Forelimb muscle (tissue), 1 donor: ENCODE measurements at places on chromosomes 13 and 19. TPM values are rescaled to one million over a fixed set of nuclear protein-coding genes. Genes with fewer than 3 reads are reported as not detected.

- DNase-seq: no peak
Measured at GRCh38 chr13:50417597-50417996, 402.4 kb downstream of the KCNRG start.

- no peak for DNase-seq
Measured at GRCh38 chr13:77470986-77471385, 64.5 kb upstream of the SCEL start.

DNA sequence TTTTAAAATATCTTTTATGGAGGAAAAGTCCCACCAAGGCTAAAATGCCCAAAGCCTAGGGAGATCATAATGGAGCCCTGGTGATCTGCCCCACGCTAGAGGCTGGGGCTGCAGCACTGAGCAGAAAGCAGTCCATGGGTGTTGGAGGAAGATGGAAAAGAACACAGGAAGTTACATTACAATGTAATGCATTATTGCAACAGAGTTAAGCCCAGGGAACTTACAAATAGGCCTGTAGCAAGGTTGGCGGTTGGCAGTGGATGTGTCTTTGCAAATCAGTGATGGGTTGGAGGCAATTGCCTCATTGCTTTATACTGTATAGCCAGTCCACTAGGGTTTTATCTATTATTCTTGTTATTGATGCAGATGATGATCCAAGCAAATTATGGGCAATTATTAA, 399.9 kb downstream of the NDFIP2 start:
- no peak for DNase-seq

DNA sequence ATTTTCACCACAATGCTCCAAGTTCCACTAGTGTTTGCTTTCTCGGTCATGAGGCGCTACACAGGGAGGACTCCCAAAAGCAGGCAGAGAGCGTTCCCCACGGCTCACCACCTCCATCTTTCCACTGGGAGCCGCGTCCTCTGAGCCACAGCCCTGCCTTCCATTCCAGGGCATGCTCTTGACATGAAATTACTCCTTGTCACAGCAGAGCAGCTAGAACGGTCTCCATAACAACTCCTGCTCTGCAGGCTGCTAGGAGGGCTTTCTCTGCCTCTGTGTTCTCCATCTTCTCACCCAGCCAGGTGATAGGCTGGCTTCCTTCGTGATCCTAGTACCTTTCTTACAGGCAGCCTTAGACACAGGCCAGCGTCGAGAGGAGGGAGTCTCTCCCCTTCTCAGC, 171.8 kb upstream of the UBL3 start:
- DNase-seq: no peak

GRCh38 chr19:35973487-35973886, 21.5 kb upstream of the SDHAF1 start:
- no peak for DNase-seq

DNA sequence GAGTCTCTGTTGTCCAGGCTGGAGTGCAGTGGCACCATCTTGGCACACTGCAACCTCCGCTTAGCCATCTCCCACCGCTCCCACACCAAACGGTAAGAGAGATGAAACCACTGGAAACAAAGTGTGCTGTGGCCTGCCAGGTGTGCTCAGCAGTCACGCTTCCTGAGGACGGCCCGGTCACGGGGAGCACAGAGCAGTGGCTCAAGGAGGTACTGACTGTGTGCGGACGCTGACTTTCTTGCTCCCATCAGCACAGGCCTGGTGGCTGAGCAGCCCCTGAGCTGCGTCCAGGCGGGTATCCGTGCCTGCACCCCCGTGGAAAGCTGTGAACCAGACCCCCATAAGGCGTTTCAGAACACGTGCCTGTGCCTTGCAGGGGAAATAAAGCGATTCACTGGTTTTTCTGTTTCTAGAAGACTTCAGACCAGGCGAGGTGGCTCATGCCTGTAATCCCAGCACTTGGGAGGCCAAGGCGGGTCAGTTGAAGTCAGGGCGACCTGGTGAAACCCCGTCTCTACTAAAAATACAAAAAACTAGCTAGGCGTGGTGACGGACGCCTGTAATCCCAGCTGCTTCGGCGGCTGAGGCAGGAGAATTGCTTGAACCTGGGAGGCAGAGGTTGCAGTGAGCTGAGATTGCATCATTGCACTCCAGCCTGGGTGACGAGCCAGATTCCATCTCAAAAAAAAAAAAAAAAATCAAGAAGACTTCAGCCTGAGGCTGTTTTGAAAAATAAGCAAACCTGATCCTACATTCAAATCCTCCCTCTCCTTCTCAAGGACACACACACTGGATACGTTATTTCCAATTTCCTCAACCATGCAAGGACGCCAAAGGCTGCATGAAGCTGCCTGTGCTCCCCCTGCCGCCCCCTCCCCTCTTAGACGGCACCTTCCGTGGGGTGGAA, 25.5 kb downstream of the ADPRHL1 start:
- no peak for DNase-seq

- no peak for DNase-seq
Measured at GRCh38 chr19:46924874-46925547, 64.2 kb downstream of the ARHGAP35 start.

DNA sequence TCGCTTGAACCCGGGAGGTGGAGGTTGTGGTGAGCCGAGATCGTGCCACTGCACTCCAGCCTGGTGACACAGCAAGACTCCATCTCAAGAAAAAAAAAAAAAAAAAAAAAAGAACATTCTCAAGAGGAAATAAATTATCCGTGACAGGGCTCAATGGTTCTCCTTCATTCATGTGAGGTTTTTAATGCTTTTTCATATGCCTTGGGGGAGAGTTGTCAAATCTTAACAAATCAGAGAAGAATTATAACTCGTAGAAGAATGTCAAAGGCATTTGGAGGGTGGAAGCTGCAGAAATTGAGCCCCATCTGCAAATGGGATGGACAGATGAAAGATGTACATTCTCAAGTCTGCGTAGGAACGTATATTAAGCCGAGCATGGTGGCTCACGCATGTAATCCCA, 34.9 kb upstream of the HOMER3 start:
- no peak for DNase-seq

GRCh38 chr13:77874406-77874805, 44.2 kb downstream of the EDNRB start:
- DNase-seq: no peak

GRCh38 chr13:108350579-108350978, 81.1 kb downstream of the TNFSF13B start:
- no peak for DNase-seq

- no peak for DNase-seq
Measured at GRCh38 chr13:44188257-44188656, 185.4 kb upstream of the SERP2 start.

- no peak for DNase-seq
Measured at GRCh38 chr13:77891041-77891440, 27.6 kb downstream of the EDNRB start.

GRCh38 chr13:25872481-25873241, 179.2 kb downstream of the SHISA2 start:
- no peak for DNase-seq

GRCh38 chr13:59266478-59267063, 897.2 kb downstream of the DIAPH3 start:
- no peak for DNase-seq

The CACNG8 gene
- 0.91 TPM for polyA plus RNA-seq

The ZNF112 gene
- polyA plus RNA-seq: 5.0 TPM
